ENCODE measurements at places on chromosomes 3 and 15.

- no peak overlapping the region for H3K4me3 ChIP-seq
- peaks cover 7% of the 10 kb centered on the region for H3K27me3 ChIP-seq
- no peaks in the 10 kb centered on the region for H3K36me3 ChIP-seq
- no peaks in the 10 kb centered on the region for H3K4me1 ChIP-seq
These were observed 142.9 kb upstream of the MRPL3 start for GRCh38 chr3:131645638-131646037.

- DNase-seq = no peak
- peaks cover 2% of the 10 kb centered on the region for H3K4me1 ChIP-seq
- H3K4me3 ChIP-seq = no peak overlapping the region
These were observed 75.0 kb upstream of the GCNT3 start for GRCh38 chr15:59536553-59536952.

GRCh38 chr3:125211523-125212090, 941 bp downstream of the SLC12A8 start:
- no peaks in the 10 kb centered on the region for H3K36me3 ChIP-seq
- no peak for DNase-seq
- no peak overlapping the region for H3K27ac ChIP-seq

DNA sequence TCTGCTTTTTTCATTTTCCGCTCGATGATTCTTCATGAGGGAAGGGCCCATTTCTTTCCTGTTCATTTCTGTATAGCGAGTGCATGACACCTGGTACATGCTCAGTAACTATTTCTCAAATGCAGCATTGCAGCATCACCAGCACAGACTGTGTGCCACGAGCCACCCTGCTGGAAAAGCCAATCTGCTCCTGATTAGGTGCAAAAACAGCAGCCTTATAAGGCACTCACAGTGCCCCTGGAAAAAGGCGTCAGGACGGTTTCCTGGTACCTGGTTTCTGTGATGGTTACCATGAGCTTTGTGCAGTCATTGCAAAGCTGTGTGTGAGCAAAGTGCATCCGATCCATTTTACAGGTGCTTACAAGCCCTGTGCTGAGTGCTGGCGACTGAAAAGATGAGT, 15.8 kb downstream of the ST8SIA2 start:
- peaks cover 28% of the 10 kb centered on the region for H3K27me3 ChIP-seq
- H3K27ac ChIP-seq = no peak overlapping the region
- no peaks in the 10 kb centered on the region for H3K4me1 ChIP-seq
- no peaks in the 10 kb centered on the region for H3K36me3 ChIP-seq

- no peak overlapping the region for H3K27ac ChIP-seq
- no peak overlapping the region for H3K4me3 ChIP-seq
- peaks cover 42% of the 10 kb centered on the region for H3K27me3 ChIP-seq
- H3K36me3 ChIP-seq = no peaks in the 10 kb centered on the region
- DNase-seq = no peak
These were observed 7.8 kb downstream of the BNC1 start for GRCh38 chr15:83276661-83277060.

GRCh38 chr15:81491414-81492096, 117.5 kb upstream of the TMC3 start:
- H3K4me1 ChIP-seq = no peaks in the 10 kb centered on the region
- H3K27ac ChIP-seq = no peak overlapping the region
- peaks cover 2% of the 10 kb centered on the region for H3K27me3 ChIP-seq
- no peak for DNase-seq
- H3K36me3 ChIP-seq = no peaks in the 10 kb centered on the region
- H3K4me3 ChIP-seq = no peak overlapping the region

DNA sequence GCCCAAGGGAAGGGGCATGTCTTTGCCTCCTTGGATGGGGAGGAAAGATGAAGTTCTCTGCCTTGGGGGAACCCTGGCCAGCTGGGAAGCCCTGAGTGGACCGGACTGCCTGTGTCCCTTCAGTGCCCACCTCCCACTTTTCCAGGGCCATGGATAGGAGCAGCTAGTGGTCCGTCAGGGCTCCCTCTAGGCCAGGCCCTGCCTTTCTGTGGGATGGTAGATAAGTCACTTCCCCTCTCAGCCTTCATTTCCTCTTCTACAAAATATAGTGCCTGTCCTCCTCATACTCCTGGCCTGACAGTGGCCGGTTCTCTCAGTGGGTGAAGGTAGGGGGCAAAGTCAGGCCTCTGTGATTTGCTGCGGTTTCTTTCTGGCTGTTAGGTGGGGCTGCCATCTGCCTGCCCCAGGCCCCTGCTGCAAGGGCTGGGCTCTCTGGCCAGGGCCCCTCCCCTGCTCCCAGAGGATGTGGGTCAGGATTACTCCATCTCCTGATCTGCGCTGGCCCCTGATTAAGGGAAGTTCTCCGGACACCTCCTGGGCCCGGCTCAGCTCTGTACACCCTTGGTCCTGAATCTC, 1.4 kb downstream of the PLEKHO2 start:
- peaks cover 2% of the 10 kb centered on the region for H3K36me3 ChIP-seq
- H3K27me3 ChIP-seq = no peaks in the 10 kb centered on the region
- H3K27ac ChIP-seq = peak overlapping the region; percentile 91
- H3K4me1 ChIP-seq = peaks cover 49% of the 10 kb centered on the region
- no peak for DNase-seq

DNA sequence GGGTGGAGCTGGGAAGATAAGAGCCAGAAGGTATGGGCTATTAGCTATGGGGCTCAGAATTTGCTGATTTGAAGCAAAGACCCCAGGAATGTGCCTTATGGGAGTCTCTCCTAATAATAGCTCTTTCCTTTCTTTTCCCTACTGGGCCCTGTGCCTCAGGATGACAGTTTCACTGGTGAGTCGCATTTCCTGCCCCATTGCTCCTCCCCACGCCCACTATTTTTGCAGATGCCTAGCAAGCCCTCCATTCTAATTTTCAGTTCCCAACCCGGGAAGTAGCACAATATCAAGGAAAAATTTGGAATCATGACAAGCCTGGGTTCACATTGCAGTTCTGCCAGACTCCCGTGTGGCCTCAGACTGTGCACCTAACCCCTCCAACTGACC, 583 bp downstream of the IL17RE start:
- H3K27me3 ChIP-seq = no peaks in the 10 kb centered on the region
- peaks cover 30% of the 10 kb centered on the region for H3K4me1 ChIP-seq
- peak overlapping the region; percentile 26 for H3K4me3 ChIP-seq
- DNase-seq = no peak
- H3K27ac ChIP-seq = peak overlapping the region; percentile 66

DNA sequence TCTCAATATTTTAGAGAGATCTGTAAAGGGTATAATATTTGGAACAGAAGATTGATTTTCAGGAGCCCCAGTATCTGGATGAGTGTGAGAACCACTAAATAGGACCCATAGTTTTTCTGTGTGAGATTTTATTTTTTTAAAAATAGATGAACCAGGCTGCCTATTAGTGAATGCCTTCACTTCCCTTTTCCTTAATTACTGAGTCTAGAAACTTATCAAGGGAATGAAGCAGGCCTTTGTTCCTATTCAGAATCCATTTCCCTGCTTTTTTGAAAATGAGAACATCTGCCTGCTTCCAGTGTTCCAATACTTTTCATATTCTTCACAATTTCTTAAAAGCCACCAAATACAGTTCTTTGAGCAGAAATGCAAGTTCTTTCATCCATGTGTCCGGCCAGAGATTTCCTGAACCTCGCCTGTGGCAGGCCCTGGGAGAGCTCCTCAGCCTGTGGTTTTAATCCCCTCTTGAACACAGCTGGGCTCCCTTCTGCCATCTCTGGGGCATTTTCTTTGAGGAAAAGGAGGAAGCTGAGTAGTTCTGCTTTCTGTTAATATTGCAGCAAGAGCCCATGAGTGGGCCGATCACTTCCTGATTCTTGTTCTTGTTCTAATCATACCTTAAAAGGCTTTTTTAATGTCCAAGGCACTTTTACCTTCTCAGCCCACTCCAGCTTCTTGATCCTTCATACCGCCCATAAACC, 4.7 kb downstream of the EHD4 start:
- H3K4me3 ChIP-seq = no peak overlapping the region
- H3K27me3 ChIP-seq = no peaks in the 10 kb centered on the region
- DNase-seq = no peak
- H3K36me3 ChIP-seq = peaks cover 2% of the 10 kb centered on the region
- peaks cover 53% of the 10 kb centered on the region for H3K4me1 ChIP-seq

DNA sequence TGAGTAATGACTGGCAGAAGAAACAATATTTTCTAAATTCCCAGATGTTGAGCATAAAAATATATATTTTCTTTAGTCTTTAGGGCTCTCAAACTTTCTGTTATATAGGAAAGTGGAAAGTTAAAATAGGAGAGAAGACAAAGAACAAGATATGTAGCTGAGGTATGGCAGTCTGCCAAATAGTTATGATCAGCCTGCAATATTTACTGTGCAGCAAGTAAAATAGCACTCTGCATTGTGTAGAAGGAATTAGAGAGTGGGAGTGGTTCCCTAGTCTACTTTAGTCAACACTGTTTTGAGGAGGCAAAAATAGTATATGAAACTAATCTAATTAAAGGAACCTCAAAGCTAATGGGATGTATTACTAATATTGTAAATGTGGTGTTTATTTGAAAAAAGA, 978.1 kb upstream of the ALCAM start:
- H3K4me3 ChIP-seq = no peak overlapping the region
- no peak for DNase-seq
- H3K27me3 ChIP-seq = no peaks in the 10 kb centered on the region
- H3K36me3 ChIP-seq = no peaks in the 10 kb centered on the region
- H3K27ac ChIP-seq = no peak overlapping the region

DNA sequence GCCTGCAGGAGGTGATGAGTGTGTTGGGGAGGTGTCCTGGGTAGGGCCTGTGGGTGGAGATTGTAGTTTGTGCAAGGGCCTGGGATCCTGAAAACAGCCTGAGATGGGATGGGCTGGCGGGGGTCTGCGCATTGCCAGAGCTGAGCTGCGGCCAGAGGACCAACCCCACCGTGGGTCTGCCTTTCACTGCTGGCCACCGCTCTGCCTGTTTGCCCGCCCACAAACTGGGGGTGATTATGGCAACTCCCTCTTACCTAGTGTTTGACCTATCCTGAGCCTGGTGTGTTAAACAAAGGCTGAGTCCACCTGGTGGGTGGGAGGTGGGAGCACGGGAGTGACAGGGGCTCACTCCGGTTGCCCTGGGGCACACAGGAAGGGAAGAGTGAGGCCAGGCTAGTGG, 9.8 kb downstream of the ABTB1 start:
- H3K27ac ChIP-seq = no peak overlapping the region

- DNase-seq = no peak
- peaks cover 28% of the 10 kb centered on the region for H3K36me3 ChIP-seq
- H3K27me3 ChIP-seq = no peaks in the 10 kb centered on the region
- H3K27ac ChIP-seq = no peak overlapping the region
- peaks cover 9% of the 10 kb centered on the region for H3K4me1 ChIP-seq
These were observed 124.2 kb downstream of the SLC25A26 start for GRCh38 chr3:66344848-66345578.

DNA sequence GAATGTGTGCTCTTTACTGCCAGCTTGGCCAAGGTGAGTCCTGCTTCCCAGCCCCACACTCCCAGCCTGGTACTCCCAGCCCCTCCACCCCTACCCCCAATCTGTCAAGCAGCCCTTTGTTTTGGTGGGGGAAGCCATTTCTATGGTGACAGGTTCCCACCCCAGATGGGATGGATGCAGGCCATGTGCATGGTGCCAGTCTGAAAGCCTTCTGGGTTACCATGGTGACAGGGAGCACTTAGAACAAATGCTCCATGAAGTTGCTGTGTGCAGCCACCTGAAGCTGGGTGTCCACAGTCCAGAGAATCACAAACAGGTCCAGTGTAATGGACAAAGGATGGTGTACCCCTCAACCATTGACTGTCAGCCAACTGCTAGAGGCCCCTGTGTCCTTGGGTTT, 19.1 kb upstream of the VILL start:
- no peak overlapping the region for H3K27ac ChIP-seq
- DNase-seq = no peak
- H3K27me3 ChIP-seq = no peaks in the 10 kb centered on the region
- H3K4me3 ChIP-seq = no peak overlapping the region

DNA sequence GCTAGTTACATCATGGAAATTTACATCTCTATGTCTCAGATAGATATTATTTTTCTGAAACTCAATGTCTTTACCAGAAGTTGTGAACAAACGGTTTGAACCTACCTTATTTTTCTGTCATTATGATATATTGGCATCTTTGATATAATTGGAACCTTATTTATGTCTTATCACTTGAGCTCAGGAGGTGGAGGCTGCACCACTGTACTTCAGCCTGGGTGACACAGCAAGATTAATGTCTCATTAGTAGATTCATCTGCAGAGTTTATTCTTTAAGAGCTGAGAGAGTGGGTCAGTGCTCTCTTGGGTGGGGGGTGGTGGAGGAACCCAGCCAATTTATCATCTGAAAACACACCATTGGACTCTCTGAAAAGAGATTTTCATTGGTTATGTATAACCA, 21.4 kb downstream of the SCG3 start:
- DNase-seq = no peak
- H3K36me3 ChIP-seq = peaks cover 3% of the 10 kb centered on the region
- no peak overlapping the region for H3K4me3 ChIP-seq
- peaks cover 8% of the 10 kb centered on the region for H3K27me3 ChIP-seq
- H3K27ac ChIP-seq = no peak overlapping the region

DNA sequence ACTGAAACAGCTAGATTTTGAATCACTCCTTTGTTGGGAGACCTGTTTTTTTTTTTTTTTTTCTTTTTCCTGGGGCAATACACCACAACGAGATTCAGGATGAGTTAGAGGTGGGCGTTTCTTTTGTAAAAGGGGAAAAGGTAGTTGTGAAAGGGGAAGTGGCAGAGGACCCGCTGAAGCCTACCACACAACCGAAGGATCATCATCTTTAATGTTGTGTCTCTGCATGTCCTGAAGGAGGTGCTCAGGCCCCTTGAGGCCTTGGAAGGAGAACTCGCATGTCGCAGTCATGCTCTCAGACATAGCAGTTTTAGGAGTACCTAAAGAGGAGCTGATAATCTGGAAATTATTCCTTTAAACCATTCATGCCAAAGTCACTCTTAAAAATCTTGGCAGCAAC, 137.9 kb upstream of the LRIG1 start:
- H3K27me3 ChIP-seq = no peaks in the 10 kb centered on the region
- no peak for DNase-seq
- H3K4me1 ChIP-seq = no peaks in the 10 kb centered on the region
- no peak overlapping the region for H3K27ac ChIP-seq

Measured in naive thymus-derived CD8-positive, alpha-beta T cell (primary cell).